ENCODE measurements at places on chromosomes 3 and 15.
A peak's percentile ranks its signal among the peaks of the same experiment; 100 is the strongest.

DNA sequence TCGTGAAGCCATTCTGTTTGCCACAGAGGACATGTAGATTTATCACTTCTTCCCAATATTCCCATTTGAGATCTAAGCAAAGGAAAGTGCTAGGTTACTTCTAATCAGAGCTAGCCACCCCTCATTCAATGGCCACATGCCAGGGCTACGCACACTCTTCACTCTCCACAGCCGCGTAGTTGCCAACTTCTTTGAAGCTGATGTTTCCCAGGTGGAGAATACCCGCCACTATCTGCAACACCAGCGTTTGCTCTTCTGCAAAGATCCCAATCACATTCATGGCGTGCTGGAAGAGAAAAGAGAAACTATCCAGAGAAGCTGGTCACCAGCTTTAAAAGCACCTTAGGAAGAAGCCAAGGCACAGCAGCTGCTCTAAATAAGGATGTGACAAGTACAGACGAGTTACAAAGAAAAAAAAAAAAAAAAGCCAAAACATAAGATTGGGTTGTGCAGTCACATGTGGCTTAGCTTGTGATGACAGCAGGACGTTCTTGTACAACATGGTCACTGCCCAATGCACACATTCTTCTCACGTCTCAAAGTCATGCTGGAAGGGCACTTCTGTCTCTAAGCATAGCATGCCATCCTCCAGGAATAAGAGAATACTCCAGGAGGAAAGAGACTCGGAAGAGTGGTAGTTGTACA, 16.4 kb downstream of the LDHAL6B start:
- no peak for DNase-seq

DNA sequence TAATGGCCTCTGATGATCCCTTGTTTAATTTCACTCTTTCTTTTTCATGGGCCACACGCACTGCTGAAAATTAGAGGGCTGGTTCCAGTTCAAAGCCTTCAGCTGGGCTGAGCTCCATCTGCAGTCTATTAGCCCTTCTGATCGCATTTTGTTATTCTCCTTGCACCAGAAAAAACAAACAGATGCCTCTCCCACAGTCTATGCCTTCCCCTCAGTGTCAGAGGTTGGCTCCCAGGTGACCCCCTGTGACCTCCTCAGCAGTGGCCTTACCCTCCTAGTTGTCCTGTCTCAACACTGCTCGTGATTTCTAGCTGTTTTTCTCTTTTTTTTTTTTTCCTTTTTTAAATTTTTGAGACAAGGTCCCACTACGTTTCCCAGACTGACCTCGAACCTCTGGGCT, 77.1 kb upstream of the PRTG start:
- no peak for DNase-seq

GRCh38 chr3:71111784-71112440, 471.6 kb downstream of the FOXP1 start:
- peak; percentile 84 for DNase-seq

- DNase-seq, result no peak
These were observed 159.4 kb upstream of the SMAD3 start for GRCh38 chr15:66905954-66906353.

- no peak for DNase-seq
These were observed 282.9 kb downstream of the TBC1D5 start for GRCh38 chr3:17459470-17459993.

DNA sequence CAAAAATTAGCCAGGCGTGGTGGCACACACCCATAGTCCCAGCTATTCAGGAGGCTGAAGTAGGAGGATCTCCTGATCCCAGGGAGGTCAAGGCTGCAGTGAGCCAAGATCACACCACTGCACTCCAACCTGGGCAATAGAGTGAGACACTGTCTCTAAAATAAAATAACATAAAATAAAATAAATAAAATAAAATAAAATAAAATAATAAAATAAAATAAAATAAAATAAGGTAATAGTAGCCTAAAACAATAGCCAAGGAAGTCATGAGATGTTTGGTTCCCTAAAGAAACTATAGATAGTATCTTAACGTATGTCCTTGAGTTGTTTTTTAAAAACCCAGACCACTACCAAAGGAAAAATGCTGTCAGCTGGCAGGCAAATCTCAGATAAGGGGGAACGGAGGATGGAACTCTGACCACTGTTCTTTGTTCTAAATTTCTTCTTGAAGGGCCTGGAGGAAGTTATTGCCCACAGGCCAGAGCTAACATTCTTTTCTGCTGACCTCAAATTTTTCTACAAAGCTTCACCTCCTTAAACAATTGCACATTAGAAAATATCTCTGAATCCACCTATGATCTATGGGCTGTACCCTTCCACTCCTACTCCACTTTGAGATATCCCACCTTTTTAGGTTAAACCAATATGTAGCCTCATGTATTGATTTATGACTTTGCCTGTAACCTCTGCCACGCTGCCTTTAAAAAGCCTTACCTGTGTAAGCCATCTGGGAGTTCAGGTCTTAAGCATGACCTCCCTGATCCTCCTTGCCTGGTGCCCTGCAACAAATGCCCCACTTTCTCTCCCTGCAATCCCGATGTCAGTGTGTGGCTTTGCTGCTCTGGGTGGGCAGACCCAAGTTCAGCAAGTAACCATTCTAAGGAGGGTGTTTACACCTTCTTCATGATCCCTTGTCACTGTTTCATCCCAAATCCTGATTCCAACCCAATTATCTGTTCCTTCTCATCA, 126.2 kb upstream of the BHLHE40 start:
- DNase-seq, result peak; percentile 65

- peak; percentile 83 for DNase-seq
These were observed 51.9 kb downstream of the GOLM2 start for GRCh38 chr15:44340410-44340809.

- no peak for DNase-seq
These were observed 154.0 kb upstream of the GOLGA6L4 start for GRCh38 chr15:84081391-84082168.

DNA sequence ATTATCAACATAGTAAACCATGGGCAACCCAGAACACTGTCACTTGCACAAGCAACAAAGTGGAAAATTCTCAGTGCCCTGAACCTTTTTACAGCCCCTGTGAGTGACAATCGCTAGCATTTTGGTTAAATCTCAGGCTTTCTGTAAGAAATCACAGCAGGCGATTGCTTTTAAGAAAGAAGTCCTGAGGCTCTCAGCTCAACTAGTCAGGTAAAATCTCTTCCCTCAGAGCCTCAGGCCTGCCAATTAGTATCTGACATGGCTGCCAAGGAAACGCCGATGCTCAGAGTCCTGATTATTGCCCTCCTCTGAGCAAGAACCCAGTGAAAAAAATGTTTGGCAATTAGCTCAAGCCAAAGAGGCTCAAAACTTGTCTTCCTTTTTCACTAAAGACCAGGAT, 530.8 kb downstream of the DIPK2A start:
- DNase-seq, result no peak

- no peak for DNase-seq
These were observed 26.3 kb upstream of the THRB start for GRCh38 chr3:24520976-24521419.

- DNase-seq, result no peak
These were observed 1162.4 kb downstream of the TUSC7 start for GRCh38 chr3:117871934-117872333.

- DNase-seq, result peak; percentile 11
These were observed 5.2 kb downstream of the EXOSC7 start for GRCh38 chr3:44981220-44981619.

GRCh38 chr3:140762746-140763145, 84.9 kb downstream of the TRIM42 start:
- DNase-seq, result no peak

DNA sequence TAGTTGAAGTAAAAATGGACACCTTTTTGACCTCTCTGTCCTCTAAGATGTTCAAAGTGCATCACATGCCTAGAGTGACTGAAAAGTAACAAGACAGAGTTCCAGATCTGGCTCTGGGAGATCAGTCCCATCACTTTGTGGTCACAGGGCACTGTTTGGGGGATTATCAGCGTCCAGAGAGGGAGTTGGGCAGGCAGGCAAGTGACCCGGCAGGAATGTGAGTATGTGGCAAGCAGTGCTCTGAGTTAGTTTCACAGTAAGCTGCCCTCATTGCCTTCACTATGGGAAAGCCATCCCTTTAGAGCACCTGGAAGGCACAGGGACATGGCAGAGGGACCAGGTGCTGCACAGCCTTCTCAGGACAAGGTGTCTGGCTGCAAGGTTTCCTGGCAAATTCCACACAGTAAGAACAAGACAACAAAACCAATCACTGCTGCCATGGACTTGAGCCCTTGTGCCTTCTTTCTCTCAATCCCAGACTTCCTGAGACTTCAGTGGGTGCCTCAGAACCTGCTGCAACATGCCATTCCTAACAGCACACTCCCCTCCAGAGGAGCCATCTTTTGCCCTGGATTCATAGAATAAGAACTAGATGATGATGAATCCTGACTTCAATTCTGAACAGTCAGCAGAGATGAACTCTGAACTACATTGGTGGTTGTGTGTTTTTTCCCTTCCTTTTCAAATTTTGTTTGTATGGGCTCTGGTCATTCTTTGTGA, 55.2 kb downstream of the TIPARP start:
- DNase-seq, result no peak

GRCh38 chr3:122892118-122892960, 97.5 kb downstream of the SLC49A4 start:
- DNase-seq, result no peak

DNA sequence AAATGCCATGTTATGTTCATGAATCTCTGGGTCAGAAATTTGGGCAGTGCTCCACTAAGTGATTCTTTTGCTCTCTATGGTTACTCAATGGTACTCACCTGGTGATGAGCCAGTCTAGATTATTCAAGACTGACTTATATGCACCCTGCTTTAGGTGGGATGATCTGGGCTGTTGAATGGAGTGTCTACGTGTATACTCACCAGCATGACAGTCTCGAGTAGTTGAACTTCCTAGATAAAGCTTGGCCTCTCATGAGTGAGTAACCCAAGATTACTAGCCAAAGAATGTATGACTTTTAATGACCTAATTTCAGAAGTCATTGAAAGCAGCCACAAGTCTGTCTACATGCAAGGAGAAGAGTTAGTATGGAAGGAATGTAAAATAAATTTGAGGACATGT, 77.5 kb upstream of the CADM2 start:
- DNase-seq, result no peak

- DNase-seq, result no peak
These were observed 12.7 kb upstream of the CTSH start for GRCh38 chr15:78957416-78958093.

DNA sequence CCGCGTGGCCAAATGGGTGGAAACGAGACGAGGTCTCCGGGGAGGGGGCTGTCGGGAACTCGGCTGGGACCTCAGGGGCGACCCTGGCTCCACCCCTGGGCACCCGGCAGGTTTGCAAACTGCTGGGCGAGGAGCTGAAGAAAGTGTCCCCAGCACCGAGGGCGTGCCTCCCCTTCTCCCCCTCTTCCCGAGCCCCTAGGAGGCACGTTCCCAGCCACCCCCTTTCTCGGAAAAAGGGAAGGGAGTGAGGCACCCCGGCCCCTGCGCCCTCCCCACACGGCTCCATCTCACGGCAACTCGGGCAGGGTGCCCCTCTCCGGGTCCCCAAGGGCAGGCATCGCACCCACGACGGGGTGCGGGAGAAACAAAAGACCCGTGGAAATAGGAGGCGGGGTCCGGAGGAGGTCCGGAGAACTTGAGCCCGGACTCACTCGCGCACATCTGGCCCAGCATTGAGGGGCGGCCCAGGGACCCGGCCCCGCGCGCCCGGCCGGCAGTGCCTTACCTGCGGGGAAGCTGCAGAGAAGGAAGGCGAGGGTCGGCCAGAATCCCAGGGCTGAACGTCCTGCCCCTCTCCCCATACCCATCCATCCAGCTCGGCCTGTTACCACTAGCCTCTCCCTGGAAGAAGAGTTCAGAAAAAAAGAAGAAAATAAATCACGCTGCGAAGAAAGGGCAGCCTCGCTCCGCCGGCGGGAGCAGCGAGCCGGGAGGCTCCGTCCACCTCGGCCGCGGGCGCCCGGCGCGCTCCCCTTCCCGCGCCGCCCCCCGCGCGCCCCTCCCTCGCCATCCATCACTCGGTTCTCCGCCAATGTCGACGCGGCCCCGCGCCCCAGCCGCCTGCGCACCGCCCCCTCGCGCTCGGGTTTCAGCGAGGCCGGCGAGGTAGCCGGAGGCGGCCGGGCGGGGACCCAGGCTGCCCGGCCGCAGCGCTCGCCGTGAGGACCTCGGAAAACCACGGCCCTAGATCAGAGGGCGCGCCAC, 16.3 kb downstream of the RGMA start:
- peak; percentile 58 for DNase-seq

DNA sequence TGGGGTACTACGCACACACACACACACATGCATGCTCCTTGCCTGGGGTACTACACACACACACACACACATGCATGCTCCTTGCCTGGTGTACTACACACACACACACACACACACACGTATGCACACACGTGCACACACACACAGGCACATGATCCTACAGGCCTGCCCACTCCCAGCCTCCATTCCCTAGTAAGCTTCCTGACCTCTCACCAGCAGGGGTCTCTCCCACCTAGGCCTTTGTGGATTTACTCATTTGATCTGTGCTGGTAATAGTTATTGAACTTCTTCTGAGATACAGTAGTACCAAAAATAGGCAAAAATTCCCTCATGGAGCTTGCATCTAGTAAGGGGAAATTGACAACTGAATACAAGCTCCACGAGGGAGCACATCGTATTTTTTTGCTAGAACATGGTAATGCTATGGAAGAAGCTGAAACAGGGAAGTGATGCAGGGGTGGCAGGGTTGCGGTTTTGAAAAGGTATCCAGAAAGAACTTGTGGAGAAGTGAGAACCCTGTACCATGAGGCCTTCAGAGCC, 19.1 kb downstream of the TTC21A start:
- DNase-seq, result peak; percentile 77

DNA sequence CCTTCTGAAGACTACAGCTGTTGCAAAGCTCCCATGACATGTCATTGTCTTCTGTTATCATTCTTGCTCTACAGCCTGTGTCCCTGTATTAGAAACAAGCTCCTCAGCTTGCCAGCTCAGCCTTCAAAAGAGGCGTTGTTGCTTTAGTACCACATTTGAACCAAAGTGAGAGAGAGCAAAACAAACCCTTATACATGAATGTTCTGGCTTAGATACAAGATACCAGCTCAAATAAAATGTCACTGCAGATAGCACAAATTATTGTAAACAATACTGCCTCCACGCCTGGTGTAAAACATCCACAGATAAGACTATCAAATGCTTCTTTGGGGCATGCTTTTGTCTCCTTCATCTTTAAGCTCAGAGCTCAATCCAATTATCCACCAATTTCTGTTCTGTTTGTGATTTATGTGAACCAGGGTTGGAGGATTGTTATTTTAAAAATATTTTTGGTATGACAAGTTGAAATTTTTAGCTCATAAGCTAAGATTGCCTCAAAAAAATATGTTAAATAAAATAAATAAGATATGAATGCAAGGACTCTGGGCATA, 403.6 kb upstream of the CDIN1 start:
- no peak for DNase-seq

DNA sequence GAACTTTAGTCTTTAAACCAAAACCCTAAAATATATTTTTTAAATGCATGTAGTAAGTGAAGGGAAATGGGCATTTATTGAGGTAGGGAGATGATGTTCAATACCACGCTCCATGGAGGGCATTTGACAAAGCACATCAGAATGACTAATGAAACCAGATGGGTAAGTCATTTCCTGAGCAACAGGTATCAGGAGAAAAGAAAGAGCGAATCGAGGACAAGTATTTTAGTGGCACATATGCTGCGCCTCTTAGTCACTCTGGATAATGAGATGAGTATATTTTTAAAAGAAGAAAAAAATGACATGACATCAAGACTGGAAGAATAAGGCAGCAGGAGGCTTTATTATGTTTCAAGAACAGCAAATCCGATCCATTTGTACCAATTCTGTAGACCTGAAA, 129.0 kb upstream of the ARHGEF3 start:
- no peak for DNase-seq

GRCh38 chr3:61192222-61192621, 59.0 kb downstream of the FHIT start:
- no peak for DNase-seq

GRCh38 chr15:45249125-45249780, 2.8 kb upstream of the SLC28A2 start:
- no peak for DNase-seq

Measured in fibroblast of the aortic adventitia (primary cell).